ENCODE measurements at places on chromosomes 13 and 19. TPM values are rescaled to one million over a fixed set of nuclear protein-coding genes. Genes with fewer than 3 reads are reported as not detected.

Gene RGL3
- polyA plus RNA-seq: 67.6 TPM

Gene HSPB6
- polyA plus RNA-seq: 20.5 TPM

Gene NCAN
- polyA plus RNA-seq: 0.13 TPM

Gene HSD17B14
- 38.3 TPM for polyA plus RNA-seq

DNA sequence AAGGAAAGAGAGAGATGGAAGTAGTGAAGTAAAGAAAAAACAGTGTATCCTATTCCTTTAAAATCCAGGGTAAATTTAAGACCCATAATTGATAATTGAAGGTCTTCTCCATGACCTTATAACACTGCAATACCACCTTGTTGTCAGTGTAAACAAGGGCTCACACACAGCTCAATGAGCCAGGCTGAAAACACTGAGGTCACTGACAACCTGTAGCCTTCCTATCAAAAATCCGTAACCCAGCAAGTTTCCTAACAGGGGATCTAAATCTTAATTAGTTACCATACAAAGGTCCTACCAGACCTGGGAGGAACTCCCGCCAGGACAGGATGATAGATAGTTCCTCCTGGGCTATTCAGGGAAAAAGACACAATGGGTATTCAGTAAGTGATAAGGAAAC, 1677.1 kb downstream of the OLFM4 start:
- DNase-seq: no peak

- peak; percentile 52 for DNase-seq
Observed at GRCh38 chr13:40671956-40672764, 5.7 kb upstream of the FOXO1 start.

DNA sequence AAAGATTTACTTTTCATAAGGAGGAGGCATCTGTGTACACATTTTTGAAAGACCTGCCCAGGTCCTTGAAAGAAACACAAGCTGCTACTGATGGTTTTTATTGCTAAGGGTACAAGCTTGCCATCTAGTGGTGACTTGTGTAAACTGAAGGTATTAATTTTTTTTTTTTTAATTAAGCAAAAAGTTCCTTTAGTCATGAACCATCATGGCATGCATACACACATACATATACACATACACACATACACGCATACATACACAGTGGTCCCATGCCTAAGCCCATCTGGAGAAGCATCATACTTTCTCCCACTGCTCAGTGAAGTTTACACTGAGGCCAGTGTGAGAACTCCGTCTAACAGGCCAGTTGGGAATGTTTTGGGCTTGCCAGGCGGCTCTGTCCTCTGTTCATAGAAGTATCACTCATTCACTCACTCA, 312.5 kb downstream of the DCLK1 start:
- DNase-seq: peak; percentile 33

- DNase-seq: no peak
Observed at GRCh38 chr13:113723410-113724015, 35.5 kb upstream of the TMEM255B start.

Data from renal pelvis (tissue), 12 donors.